ENCODE measurements at places on chromosomes 3 and 15. TPM values are rescaled to one million over a fixed set of nuclear protein-coding genes. Genes with fewer than 3 reads are reported as not detected.
A peak's percentile ranks its signal among the peaks of the same experiment; 100 is the strongest.

- no peak for DNase-seq
Measured at GRCh38 chr15:54304321-54304720, 326.1 kb downstream of the UNC13C start.

GRCh38 chr3:181718369-181718768 lies 6.6 kb downstream of the SOX2 start:
- no peak for DNase-seq

GRCh38 chr15:38559636-38560307 lies 4.8 kb downstream of the RASGRP1 start:
- DNase-seq: no peak

GRCh38 chr3:13863965-13864595 lies 15.8 kb downstream of the WNT7A start:
- no peak for DNase-seq

DNA sequence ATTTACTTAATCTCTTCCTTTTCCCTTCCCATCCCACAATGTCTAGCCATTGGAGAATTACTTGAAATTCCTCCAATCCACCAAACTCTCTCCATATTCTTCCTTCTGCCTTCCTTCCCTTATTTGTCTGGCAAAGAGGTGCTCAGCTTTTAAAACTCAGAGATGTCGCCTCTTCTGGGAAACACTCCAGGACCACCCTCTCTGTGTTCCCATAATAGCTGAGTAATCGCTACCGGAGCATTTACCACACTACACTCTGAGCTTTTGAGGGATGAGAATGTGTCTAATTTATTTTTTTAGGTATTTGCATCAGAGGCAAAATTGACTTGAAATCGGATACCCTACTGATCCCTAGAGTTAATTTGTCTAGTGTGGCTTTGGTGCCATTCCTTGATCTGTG lies 245.7 kb upstream of the TPRG1 start:
- DNase-seq: no peak

- DNase-seq: no peak
Measured at GRCh38 chr15:75193976-75194375, 7.7 kb upstream of the C15orf39 start.

GRCh38 chr3:73422571-73422970 lies 202.2 kb downstream of the PDZRN3 start:
- DNase-seq: no peak

DNA sequence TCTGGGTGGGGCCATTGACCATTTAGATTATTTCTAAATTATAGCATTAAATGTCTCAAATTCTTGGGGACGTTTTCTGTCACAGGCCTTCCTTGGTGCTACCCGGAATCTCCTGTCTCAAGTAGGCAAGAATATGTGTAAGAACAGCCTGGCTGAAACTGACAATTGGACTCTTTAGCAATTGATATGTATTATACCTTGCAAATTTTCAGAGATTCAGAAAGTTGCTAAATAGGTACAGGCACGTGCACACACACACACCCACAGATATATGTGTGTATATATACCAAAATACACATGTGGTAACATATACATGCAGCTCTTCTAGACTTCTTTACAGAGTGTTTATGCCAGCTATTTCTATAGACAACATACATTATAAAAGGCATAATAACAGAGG lies 213.2 kb upstream of the NR2E3 start:
- no peak for DNase-seq

- no peak for DNase-seq
Measured at GRCh38 chr3:112351823-112352222, 18.9 kb downstream of the CD200 start.

GRCh38 chr3:131277836-131278497 lies 103.6 kb upstream of the NUDT16 start:
- no peak for DNase-seq

- no peak for DNase-seq
Measured at GRCh38 chr3:135141160-135141559, 346.1 kb downstream of the EPHB1 start.

- no peak for DNase-seq
Measured at GRCh38 chr3:190807719-190808375, 54.6 kb downstream of the GMNC start.

- peak; percentile 41 for DNase-seq
Measured at GRCh38 chr3:11774296-11774877, 72.3 kb downstream of the TAMM41 start.

DNA sequence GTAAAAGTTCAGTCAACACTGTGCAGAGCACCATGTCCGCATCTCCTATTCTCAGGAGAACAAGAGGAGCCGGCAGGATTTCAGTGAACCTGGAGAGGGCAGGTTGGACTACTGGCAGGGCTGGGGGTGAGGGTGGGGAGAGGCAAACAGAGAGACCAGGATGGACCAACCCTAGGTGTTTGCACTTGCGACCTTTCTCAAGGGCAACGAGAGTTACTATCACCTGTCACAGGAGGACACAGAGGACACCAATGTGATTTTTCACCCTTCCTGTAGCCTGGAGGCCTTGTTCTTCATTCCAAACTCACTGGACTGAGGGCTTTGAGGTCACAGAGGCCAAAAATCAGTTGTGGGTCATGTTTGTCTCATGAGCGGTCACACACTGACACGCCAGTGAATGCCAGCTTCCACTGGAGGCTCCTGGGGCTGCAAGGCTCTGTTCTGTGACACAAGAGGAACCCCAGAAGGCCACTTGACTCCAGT lies 89.5 kb downstream of the CPN2 start:
- DNase-seq: no peak

DNA sequence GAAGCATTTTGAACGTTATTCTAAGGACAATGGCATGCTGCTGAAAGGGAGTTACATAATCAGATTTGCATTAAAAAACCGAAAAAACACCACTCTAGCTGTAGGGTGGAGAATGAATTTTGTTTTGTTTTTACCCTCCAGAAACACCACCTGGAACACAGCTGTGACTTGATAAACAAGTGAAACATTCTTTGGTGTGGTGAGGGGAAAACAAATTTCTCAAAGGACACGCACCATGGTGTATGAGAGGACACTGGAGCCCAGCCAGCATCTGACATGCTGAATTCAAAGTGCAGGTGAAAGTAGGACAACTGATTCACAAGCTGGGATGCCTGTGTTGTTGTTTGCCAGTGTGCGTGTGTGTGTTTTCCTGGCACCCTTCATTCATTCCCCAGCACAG lies 554.5 kb upstream of the TBL1XR1 start:
- DNase-seq: no peak

DNA sequence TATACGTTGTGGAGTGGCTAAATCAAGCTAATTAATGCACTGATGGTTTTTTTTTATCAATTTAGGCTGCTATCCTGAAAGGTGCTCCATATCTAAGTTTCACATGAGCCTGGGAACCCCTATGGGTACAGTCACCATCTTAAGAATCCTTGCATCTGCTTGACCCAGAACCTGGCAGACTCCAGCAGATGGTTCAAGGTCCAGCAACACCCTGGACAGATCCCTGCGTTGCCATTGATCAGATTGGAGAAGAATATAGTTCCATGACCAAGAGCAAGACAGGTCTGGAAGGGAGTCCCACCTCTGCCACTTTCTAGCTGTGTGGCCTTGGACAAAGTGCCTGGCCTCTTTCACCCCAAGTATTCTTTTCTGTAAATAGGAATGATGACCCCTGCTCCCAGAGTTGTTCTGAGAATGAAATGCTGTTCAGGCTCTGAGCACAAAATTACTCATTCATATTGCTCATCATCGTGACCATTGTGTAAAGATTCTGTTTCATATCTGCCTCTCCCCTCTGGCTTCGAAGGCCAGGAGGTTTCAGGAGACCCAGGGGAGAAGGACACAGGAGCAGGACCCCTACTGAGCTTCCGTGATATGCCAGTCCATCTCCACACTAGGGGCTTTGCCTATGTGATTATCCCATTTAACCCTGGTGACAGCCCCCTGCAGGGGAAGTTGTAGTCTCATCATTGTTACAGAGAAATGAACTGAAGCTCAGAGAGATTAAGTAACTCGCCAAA lies 30.0 kb upstream of the TSEN2 start:
- no peak for DNase-seq

DNA sequence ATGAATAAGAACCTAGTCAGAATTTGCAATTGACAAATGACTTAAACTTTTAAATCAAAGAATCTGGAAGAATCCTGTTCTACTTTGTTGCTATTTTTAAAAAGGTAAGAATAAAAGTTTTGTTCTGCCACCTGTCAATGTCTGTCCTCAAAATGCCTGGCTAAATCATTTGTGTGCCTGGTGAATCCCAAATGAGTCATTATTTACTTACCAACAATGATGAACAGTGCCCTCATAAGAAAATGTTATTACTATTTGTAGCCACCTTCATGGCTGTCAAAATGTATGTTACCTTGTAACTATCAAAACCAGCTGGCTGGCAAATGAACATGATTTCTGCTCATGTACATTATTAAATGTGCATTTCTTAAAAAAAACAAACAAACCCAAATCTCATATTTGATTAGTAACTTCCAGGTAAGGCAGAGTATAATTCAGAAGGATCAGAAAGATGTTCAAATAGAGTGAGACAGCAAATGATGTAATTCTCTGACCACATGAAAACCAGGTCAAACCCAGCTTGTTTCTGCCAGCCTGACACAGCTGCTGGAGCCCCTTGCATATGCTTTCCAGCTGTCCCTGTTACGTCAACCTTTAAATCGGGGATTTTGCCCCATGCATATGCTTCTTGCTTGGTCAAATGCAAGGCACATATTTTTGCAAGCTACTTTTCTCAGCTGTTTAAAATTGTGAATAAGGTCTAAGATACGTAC lies 137.9 kb downstream of the SSR3 start:
- no peak for DNase-seq

- DNase-seq: no peak
Measured at GRCh38 chr3:41103200-41103599, 96.1 kb upstream of the CTNNB1 start.

DNA sequence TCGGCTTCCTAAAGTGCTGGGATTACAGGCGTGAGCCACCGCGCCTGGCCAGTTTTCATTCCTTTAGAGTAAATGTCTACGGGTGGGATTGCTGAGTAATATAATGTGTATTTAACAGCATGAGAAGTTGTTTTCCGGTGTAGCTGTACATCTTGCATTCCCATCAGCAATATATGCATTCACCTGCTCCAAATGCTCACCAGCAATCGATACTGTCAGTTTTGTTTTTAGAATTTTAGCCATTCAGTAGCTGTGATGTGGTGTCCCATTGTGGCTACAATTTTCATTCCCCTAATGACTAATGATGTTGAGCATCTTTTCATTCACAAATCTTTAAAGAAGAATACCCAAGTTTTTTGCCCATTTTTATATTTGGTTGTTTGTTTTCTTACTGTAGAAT lies 134.8 kb upstream of the RGMA start:
- no peak for DNase-seq

- no peak for DNase-seq
Measured at GRCh38 chr3:54125300-54125699, 2.9 kb downstream of the CACNA2D3 start.

GRCh38 chr3:107212618-107213017 lies 164.6 kb upstream of the CCDC54 start:
- no peak for DNase-seq

- no peak for DNase-seq
Measured at GRCh38 chr3:63442918-63443317, 164.8 kb downstream of the SYNPR start.

DNA sequence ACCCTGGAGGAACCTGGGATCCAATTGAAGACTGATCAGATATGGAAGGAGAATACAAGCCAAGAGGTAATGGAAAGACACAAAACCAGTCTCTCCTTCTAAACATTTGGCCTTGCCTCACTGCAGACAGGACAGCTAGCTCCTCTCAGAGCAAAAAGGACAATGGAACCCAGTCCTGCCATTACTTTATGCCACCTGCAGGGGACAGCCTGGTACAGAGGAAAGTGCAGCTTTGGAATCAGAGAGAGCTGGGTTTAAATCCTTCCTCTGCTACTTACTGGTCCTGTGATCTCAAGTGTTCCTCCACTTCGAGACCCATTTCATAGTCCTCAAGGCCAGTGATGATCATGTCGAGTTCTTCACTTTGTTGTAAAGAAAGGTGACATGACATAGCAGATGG lies 159.4 kb upstream of the SMAD3 start:
- no peak for DNase-seq

- DNase-seq: no peak
Measured at GRCh38 chr3:101936419-101937356, 87.4 kb downstream of the NFKBIZ start.

- no peak for DNase-seq
Measured at GRCh38 chr15:42670451-42670850, 66.5 kb downstream of the CDAN1 start.

GRCh38 chr3:39186692-39187151 lies 5.7 kb downstream of the XIRP1 start:
- no peak for DNase-seq

GRCh38 chr15:39260791-39261190 lies 320.1 kb upstream of the THBS1 start:
- DNase-seq: no peak

DNA sequence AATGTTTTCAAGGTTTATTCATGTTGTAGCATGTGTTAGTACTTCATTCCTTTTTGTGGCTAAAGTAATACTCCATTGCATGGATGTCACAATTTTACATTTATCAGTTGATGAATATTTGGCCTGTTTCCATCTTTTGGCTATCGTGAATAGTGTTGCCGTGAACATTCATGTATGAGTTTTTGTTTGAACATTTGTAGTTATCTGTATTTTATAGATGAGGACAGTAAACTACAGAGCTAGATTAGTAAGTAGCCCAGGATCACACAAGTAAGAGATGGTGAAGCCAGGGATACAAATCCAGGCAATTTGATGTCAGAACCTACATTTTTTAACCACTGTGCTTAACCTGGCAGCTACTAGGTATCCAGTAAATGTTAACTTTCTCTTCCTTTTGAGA lies 63.2 kb downstream of the ASTE1 start:
- no peak for DNase-seq

Gene SENP8
- total RNA-seq: 1.9 TPM

Gene CCDC191
- total RNA-seq: 11.0 TPM

Gene LRRC31
- total RNA-seq: not detected

Gene FBLN2
- total RNA-seq: 1.8 TPM

Gene TRH
- total RNA-seq: not detected

Gene ROBO1
- 17.5 TPM for total RNA-seq

Gene GOLGA8H
- total RNA-seq: not detected

Gene RLBP1
- not detected for total RNA-seq

Gene ATP2C1
- total RNA-seq: 88.9 TPM

Gene COMMD4
- total RNA-seq: 132 TPM

Gene CLRN1
- total RNA-seq: not detected

Gene NR2E3
- total RNA-seq: 2.1 TPM

Gene KCNAB1
- total RNA-seq: 1.4 TPM

Gene SNX22
- total RNA-seq: 0.33 TPM

All from PC-9 (cell line).